ENCODE measurements at places on chromosomes 5 and 9. TPM values are rescaled to one million over a fixed set of nuclear protein-coding genes. Genes with fewer than 3 reads are reported as not detected.

- no peak for DNase-seq
These were observed 111.1 kb downstream of the TLR4 start for GRCh38 chr9:117815315-117815714.

- DNase-seq = no peak
These were observed 29.9 kb upstream of the MYOT start for GRCh38 chr5:137837491-137838394.

- no peak for DNase-seq
These were observed 213.8 kb downstream of the GAPVD1 start for GRCh38 chr9:125475385-125475784.

DNA sequence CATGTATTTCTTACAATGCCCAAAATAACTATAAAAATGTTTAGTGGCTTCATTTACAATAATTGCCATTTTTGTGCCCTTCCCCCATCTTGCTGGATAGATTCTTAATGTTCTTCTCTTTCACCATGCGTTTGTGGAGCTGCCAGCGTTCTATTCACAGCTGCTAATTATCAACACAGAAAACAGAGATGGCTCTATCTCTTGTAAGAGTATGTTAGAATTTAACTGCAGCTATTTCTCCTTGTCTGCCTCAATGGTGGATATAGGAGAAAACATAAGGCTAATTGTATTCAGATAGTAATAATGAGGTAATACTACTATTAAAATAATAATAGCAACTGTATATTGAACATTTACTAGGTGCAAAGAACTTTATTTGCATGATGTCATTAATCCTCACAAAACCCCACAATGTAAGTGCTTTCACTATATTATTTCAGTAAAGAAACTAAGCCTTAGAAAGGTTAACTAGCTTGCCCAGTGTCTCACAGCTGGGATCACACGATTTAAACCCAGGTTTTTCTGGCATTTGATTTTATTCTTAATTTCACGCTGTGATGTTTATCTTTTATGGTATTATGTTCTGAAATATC is 50.1 kb downstream of the JAKMIP2 start:
- DNase-seq = no peak

DNA sequence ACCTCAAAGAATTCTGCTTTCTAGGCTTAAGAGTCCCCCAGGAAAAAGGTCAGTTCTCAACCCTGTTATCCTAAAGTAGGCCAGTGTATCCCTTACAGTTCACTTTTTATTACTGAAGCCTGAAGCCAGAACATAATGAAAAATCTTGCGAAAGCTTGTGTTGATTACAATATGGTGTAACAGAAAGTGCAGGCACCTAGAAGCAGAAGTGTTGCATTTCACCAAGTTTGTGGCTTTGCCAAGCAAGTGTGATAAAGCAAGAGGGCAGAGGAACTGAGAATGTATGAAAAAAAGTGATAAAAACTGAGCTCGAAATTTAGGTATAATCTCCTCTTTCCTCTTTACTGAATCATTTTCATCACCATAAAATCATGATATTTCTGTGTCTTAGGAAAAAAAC is 26.2 kb downstream of the AGTPBP1 start:
- no peak for DNase-seq

DNA sequence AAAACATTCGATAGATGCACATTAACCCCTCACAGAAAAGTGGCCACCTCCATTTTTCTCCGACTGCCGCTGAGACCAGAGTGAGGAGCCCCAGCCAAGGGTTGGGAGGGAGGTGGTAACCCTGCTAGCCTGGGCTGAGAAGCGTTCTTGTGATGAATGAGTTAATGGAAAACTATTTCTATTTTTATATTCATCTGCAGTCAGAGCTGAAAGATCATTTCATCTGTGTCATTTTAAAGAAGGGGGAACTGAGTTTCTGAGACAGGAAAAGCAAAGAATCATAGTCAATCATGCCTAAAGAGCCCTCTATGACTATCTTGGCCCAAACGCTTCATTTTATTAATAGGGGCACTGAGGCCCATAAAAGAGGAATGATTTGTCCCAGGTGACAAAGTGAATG is 229.5 kb downstream of the PAPPA start:
- no peak for DNase-seq

- no peak for DNase-seq
These were observed 131.1 kb downstream of the FOXD1 start for GRCh38 chr5:73317523-73317922.

GRCh38 chr9:87595610-87596009 is 97.9 kb downstream of the DAPK1 start:
- no peak for DNase-seq

- DNase-seq = no peak
These were observed 53.8 kb downstream of the COL27A1 start for GRCh38 chr9:114209151-114209550.

GRCh38 chr5:144680711-144681110 is 510.0 kb downstream of the KCTD16 start:
- DNase-seq = no peak

GRCh38 chr9:93194641-93195040 is 10.7 kb downstream of the WNK2 start:
- no peak for DNase-seq

GRCh38 chr5:137752905-137753690 is 1.1 kb downstream of the HNRNPA0 start:
- peak; percentile 34 for DNase-seq

- no peak for DNase-seq
These were observed 9.0 kb upstream of the NIPSNAP3A start for GRCh38 chr9:104738452-104738851.

DNA sequence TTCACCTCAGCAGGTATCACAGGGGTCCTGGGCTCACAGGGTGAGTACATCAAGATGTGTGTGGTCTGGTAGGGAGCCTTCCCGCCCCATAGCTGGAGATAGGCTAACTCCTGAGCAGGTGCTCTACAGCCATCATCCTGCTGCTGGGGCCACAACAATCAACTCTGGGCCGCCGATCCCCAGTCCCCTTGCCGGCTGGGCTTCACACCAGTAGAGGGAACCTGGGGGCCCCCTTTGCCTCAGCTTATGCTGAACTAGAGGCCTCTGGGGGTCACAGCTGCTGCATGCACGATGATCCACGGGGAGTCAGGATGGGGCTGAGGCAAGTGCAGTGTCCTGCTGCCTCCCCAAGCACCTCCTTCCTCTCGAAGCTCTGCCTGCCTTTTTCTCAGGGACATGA is 46.5 kb downstream of the IRF1 start:
- no peak for DNase-seq

- DNase-seq = no peak
These were observed 81.7 kb upstream of the ZBTB43 start for GRCh38 chr9:126722922-126723806.

GRCh38 chr9:17824191-17824590 is 245.3 kb downstream of the SH3GL2 start:
- DNase-seq = no peak

DNA sequence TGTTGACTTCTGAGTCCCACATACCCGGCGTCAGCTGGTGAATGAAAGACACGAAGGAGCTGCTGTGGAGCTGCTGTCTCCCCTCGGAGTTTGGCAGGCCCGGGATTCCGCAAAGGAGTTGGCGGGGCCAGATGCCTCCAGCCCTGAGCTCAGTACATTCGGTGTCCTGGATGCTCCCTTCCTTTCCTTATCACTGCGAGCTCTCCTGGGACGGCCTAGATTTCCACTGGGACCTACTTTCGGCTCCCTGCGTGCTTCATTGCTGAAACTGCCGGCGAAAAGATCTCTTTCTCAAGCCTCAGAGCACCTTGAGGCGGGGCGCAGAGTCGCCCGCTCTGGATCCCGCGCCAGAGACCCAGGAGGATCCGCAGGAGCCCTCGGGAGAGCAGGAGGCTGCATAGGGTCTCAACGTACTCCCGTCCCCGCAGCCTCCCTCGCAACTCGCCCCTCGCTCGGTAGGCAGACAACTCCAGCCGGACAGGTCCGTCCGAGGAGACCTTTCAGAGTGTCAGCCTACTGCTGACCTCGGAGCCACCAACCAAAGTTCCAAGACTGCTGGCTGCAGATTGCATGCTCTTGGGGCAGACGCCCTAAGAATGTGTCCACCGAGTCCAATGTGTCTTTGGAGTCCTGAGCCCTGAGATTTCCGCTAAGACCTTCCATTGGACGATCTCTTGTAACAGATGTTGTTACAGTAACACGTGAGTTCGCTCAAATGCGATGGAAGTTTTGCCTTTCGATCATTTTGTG is 6.1 kb downstream of the ANXA2R start:
- no peak for DNase-seq

DNA sequence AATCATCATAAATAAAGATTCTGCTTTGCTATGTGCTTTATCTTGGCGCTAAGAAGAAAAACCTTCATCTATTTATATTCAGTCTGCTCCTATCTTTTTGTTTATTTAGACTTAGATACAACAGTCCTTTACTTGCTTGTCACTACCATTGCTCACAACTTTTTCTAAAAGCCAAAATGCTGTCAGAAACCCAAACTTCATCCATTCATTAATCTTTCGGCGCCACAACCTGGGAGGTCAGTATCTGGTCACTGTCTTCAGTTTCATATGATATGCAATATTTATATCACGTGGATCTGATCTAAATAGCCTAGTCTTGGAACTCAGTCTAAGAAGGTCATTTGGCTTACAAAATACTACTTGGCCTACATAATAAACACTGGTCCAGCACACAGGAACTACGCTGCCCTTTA is 159.3 kb upstream of the TARS1 start:
- DNase-seq = no peak

DNA sequence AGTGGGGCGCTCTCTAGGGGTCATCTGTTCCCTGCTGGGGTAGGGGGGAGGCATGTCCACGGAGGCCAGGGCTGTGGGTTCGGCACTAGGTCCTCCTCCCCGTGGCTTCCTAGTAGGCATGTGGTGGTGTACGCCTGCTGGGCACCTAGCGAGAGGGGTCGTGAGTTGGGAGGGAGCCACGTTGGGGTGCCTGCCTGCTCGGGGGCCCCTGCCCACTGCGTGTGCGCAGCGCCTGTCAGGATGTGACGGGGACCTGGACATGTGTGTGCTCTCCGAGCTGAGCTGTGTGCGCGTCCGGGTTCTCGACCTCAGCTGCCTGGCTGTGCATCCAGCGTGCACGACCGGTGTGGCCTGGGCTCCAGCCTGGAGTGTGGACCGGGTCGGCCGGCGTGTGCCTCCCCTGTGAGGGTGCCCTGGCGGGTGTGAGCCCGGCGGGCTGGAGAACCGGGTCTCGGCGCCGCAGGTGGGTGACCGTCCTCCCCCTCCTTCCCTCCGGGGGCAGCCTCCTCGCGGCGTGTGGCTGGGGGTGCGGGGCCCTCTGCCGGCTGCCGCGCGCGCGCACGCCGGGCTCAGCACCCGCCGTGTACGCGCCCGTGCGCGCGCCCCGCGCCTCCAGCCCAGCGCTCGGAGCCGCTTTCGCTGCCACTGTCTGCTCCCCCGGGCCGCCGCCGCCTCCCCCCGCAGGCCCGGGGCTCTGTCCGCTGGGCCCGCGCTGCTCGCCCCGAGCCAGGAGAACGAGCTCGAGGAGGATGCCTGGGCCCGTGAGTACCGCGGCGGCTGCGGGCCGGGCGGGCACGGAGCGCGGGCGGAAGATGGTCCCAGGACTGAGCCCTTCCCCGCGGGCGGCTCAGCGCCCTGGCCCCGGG is at the start of gene PRR7:
Gene PRR7, plus strand, starts transcription at position 615 of the 866 bp plus-strand sequence. CDS start 8,254 bp downstream, outside the sequence.
- no peak for DNase-seq

DNA sequence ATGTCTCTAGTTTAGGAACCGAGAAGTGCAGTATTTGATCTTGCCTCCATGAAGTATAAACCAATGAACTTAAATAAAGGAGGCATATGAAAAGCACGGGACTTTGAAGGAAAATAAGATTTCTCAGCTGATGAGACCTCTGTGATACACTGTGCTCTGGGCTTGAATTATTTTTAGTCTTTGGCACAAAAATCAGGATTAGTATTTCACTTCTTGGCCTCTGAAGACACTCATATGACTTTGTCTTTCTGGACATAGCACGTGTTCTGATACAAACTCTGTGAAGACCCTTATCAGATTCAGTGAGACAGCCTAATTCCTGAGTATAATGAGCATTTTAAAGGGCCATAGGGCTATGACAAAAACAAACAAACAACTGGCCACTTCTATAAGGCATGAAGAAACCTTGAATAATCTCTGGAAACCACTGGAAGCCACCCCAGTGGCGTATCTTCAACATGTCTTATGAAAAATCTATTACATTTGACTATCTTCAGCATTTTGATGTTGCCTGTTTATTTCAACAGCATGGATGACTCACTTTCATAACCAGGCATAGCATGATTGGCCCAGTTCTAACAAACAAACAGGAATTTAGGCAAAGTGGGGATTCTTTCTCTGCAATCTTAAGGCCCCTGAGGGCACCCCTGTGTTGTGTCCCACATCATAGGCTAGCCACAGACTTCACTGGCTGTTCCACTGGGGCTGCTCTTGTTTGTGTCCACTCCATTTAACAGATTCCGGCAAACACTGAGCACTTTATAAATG is 90.3 kb upstream of the ZNF462 start:
- no peak for DNase-seq

DNA sequence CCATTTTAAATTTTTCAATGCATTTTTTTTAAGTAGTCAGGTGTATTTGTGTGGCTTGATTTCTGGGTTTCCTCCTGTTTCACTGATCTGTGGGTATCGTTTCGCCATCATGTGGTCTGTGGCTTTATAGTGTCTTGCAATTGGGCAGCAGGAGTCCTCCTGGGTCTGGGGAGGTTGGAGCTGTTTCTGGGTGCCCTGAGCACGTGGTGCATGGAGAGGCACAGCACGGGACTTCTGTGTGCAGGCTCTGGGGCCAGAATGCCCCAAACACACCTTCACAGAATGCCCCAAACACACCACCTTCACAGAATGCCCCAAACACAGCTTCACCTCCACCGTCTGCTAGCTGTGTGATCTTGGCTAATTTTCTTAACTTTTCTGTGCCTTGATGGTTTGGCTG is 82.6 kb upstream of the COL5A1 start:
- DNase-seq = peak; percentile 0

DNA sequence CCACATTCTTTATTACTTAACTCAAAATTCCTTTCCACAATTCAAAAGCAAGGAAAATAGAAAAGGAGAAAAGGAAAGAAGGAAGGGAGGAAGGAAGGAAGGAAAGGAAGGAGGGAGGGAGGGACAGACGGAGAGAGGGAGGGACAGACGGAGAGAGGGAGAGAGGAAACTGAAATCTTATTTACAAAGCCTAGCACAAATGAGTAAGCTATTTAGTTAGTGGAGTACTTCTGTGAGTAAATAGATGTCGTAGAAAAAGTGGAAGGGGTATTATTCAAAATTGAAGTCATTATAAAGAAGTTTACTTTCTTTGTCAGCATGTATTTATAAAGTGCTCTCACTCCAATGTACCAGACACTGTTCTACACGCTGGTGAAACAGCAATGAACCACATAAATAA is 177.9 kb downstream of the CETN3 start:
- no peak for DNase-seq

DNA sequence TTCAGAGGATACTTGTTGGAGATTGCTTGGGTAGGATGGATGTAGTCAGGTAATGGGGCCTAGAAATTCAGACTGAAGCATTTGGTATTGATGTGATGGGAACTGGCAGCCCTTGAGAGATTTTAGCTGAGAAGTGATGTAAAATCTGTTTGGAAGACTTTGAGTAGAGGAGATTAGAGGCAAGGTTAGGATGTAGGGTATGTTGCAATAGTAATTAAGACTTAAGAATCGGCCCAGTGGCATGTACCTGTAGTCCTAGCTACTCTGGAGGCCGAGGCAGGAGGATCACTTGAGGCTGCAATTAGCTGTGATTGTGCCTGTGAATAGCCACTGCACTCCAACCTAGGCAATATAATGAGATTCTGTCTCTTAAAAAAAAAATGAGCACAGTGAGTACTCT is 6.7 kb downstream of the NSD1 start:
- DNase-seq = no peak

Gene IFNA2
- not detected for total RNA-seq

Gene PTGS1
- 1.0 TPM for total RNA-seq

Gene CAMK4
- total RNA-seq = 1.0 TPM

Gene TPRN
- 7.7 TPM for total RNA-seq

Gene GPR151
- not detected for total RNA-seq

Gene FCN2
- not detected for total RNA-seq
